ENCODE measurements at places on chromosomes 1 and 21.

DNA sequence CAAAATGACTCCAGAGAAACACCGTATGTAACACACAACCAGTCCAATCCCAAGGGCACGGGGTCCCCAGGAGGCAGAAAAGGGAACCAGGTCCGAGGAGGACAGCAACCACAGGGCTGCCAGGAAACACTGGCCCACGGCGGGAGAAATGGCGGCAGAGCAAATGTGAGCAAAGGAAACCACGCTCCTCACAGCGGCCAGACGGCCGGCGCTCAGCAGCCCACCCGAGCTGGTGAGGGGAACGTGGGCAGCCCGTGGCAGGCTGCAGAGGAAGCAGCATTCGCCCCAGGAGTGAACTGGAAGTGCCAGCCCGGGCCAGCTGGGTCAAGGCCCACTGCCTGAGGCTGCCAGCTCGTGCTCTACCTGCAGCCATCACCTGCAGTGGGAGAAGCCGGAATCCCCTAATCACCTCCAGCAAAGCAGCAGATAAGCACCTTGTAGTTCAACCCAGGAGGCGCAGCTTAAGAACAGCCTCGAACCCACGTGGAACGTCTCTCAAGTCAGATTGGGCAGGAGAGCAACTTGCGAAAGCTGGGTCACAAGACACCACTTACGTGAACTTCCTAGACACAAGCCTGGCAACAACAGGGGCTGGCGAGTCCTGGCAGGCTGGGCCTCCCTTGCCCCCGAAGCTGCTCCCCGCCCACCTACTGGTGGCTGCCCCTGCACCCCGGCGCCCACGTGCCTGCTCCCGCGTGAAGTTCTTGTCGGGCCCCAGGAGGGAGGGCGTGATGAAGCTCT is 6.7 kb downstream of the SLC19A1 start:
- DNase-seq, result no peak

- peak; percentile 33 for DNase-seq
These were observed 624 bp downstream of the SLC41A1 start for GRCh38 chr1:205812271-205812877.

GRCh38 chr1:110248746-110249145 is 38.6 kb downstream of the KCNC4 start:
- no peak for DNase-seq

GRCh38 chr1:212311836-212312497 is 26.8 kb downstream of the PPP2R5A start:
- DNase-seq, result no peak

GRCh38 chr1:51843948-51844347 is 34.6 kb downstream of the NRDC start:
- DNase-seq, result peak; percentile 84

- DNase-seq, result no peak
These were observed 6.0 kb downstream of the FCRLB start for GRCh38 chr1:161727256-161727924.

GRCh38 chr21:38696579-38696978 is 109.2 kb upstream of the ETS2 start:
- no peak for DNase-seq

GRCh38 chr1:70146488-70146887 is 58.9 kb downstream of the LRRC40 start:
- DNase-seq, result no peak

DNA sequence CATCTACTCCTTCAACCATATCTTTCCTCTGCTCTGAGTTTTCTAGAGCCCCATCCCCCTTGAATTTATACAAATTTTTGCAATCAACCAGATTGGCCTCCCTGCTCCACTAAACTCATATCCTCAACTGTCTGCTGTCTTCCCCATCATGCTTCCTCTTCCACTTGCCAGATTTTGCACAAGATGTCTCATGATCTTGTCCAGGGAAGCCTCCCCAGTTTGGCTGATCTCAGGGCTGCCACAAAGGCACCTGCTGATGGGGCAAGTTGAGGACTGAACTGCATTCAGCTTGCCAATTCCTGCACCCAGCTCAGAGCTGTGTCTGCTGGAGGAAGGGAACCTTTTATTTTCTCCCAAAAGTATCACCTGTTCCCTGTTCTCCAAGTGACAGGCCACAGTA is 3.9 kb upstream of the KCNJ9 start:
- no peak for DNase-seq

DNA sequence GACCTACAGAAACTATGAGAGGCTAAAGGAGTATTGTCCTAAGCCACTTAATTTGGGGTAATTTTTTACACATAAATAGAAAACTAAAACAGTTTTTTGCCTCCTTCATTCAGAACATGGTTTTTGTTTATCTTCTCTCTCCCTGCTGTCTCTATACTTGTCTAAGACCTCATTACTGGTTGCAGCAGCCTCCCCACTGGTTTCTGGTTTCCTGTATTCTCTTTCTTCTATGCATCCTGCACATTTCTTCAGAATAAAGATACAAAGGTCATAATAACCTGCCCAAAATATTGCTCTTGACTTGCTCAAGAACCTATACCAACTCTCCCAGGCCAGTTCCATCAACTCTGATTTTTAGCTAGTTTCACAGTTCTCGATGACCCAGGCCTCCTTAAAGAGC is 19.8 kb upstream of the BOLA1 start:
- no peak for DNase-seq

- no peak for DNase-seq
These were observed 428.4 kb downstream of the PTPRU start for GRCh38 chr1:29664711-29665110.

DNA sequence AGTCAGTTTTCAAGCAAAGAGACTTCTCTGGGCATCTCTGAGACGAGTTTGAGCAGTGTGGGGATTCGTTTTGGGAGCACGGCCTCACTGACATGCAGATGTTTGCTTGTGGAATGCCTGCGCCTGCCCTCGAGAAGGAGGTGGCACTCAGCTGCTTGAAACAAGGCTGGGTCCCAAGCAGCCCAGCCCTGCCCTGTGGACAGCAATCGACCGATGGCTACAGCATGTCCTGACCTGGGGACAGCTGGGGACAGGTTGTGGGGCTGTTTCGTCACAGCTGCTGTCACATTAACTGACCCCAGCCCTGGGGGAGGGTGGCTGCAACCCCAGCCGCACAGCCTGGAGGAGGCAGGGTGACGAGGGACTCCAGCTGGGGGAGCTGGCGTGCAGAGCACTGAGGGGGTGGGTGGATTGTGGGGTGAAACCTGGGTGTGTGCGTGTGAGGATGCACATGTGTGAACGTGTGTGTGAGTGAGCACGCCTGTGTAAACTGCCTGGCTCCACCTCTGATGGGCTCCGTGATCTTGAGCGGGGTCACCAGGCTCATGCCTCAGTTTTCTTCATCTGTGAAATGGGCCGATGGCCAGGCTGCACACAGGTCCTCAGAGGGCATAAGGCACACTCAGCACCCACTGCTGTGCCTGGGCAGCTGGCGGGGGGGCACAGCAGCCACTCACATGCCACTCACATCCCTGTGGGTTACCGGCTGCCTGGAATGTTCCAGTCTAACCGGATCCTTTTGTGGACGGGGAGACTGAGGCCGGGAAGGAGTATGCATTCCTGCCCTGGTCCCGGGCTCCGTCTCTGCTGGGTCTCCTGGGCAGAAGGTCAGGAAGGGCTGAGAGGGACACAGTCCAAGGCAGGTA is 49.3 kb downstream of the COL18A1 start:
- no peak for DNase-seq

- no peak for DNase-seq
These were observed 118.0 kb upstream of the WNT4 start for GRCh38 chr1:22260860-22261432.

GRCh38 chr1:177945943-177946650 is 23.8 kb downstream of the SEC16B start:
- DNase-seq, result peak; percentile 91

- no peak for DNase-seq
These were observed 184.4 kb downstream of the MRPL39 start for GRCh38 chr21:25422610-25423608.

DNA sequence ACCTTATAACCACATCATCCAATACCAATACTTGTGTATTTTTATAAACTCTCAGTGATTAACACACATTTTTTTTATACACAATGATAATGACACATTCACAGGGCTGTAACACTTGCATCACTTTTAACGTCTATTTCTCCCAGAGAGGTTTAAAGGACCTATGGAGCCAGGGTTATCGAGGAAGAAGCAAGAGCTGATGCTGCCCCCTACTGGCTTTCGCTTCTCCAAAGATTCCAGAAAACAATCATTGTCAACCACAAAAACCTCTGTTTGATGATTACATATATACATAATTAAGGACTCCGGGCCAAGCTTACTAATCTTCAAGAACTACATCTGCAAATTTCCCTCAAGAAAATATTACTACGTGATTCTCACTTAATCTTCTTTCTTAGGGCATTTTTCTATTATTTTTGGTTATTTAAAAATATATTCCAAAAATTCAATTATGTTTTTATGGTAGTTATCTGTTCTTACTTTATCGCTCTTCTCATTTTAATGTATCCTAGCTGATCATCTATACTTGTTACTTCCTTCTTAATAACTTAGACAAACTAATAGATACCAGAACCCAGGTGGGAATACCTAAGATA is 214.5 kb downstream of the VAV3 start:
- DNase-seq, result peak; percentile 90

DNA sequence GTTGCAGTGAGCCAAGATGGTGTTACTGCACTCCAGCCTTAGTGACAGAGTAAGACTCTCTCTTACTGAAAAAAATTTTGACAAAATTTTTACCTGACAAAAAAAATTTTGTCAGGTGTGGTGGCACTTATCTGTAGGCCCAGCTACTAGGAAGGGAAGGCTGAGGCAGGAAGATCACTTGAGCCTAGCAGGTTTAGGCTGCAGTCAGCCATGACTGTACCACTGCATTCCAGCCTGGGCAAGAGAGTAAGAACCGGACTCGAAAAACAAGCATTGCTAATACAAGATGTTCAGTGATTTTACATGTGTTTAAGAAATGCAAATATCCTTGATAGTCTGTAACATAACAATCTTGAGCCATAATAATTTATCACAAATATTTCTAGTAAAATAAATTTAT is 46.9 kb downstream of the USP48 start:
- no peak for DNase-seq

DNA sequence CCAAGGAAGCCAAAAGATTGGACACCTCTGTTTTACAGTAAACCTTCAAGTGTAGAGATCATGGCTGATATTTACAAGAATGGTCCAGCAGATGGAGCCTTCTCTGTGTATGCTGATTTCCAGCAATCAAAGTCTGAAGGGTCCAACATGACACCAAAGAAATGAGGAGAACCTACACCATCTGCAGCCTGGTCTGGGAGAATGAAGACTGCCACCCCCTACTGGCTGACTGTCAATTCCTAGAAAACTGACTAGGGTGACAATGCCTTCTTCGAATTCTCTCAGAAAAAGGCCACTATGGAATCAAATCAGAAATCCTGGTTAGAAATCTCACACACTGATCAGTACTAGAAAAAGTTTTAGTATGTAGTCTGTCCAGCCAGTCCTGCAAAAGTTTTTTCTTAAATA is 83.3 kb downstream of the CDC42BPA start:
- DNase-seq, result peak; percentile 90

DNA sequence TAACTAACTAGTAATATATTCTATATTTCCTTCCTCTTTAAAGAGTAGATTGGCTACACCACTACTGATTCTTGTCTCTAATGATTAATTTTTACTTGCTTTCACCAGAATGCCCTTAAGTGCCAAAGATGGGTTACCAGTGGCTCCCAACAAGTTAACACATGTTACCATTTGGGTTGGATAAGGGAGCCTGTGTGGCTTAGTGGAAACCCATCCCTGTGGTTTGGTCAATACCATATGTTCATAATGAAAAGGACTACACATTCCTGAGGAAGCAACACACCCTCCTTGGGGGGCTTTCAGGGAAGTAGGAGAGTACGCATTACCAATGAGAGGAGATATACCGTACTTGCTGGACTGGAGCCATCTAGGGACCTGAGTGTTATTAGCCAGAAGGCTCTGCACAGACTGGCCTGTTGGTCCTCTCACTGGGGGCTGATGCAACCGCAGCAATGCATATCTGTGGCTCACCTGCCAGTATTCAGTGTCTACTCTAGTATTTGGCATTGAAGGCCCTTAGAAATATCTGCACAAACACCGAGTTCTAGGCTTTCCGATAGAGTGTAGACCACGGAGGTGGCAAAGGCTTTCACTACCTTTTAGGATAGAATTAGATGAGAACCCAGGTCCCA is 29.3 kb upstream of the PLXNA2 start:
- no peak for DNase-seq

- no peak for DNase-seq
These were observed 6.1 kb downstream of the HTR6 start for GRCh38 chr1:19670787-19671186.

GRCh38 chr1:35443768-35444518 is 113.3 kb downstream of the KIAA0319L start:
- DNase-seq, result peak; percentile 50

DNA sequence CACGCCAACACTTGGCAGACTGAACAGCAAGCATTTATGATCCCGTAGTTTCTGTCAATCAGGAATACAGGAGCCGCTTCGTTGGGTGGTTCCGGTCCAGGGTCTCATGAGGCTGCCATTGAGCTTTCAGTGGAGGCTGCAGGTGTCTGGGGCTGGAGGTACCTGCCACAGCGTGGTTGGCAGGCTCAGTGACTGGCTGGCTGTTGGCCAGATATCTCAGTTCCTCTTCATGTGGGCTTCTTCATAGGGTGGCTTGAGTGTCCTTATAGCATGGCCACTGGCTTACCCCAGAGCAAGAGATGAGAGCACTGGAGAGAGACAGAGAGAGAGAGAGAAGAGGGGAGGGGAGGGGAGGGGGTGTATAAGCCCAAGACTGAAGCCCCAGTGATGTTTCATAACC is 29.3 kb downstream of the PIK3CD start:
- no peak for DNase-seq

- peak; percentile 89 for DNase-seq
These were observed 126.4 kb upstream of the GALNT2 start for GRCh38 chr1:229940684-229941083.

DNA sequence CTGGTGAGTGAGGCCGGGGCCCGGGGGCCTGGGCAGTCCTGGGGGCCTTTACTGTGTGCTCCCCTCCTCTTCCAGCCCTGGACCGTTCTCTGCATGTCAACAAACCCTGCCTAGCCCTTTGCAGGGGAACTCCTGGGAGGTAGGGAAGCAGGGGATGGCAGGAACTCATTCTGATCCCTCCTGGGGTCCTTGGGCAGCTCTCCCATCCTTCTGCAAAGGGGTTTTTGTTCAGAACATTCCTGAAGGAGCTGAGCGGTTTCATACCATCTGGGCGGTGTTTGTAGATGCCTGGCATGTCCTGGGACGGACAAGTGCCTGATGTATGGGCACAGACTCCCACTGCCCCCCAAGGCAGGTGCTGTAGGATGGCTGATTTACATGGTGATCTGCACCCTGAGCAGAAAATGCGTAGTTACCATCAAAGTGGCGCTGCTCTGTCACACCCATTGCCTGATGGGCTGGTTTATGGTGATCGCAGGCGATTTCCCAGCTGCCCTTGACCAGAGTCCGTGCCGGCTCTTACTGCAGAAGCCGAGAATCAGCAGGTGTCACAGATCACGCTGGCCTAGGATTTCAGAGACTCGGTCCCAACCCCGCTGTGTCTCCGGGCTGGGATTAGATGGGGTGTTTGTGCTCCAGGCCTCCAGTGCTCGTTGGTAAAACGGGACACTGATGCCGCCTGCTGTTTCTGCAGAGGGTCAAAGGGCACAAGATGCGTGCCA is 71.6 kb upstream of the TRAPPC10 start:
- no peak for DNase-seq

Measured in A673 (cell line).